ENCODE measurements at places on chromosomes 12 and 14.

DNA sequence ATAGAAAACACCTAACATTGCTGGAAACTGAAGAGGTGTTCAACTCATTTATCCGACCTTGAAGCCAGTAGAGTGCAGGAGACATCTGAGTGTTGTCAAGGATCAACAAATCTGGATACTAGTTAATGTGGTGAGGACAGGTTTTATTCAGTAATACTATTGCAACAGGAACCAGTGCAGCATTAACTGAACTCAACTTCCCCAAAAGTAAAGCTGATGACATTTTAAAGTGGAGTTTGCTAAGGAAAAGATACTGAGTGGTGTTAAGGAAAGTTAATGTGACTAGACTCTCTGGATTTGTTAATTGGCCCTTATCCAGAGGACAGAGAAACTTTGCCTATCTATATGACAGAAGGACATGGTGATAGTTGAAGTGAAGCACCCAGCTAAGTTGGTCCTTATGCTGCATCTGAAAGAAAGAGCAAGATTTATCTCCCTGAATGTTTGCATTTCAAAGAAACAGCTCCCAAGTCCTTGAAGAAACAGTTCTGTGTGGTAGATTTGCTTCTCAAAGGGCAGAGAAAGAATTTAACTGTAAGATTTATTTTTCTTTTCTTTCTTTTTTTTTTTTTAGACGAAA lies 1.2 kb upstream of the CLEC7A start:
- no peak for DNase-seq

DNA sequence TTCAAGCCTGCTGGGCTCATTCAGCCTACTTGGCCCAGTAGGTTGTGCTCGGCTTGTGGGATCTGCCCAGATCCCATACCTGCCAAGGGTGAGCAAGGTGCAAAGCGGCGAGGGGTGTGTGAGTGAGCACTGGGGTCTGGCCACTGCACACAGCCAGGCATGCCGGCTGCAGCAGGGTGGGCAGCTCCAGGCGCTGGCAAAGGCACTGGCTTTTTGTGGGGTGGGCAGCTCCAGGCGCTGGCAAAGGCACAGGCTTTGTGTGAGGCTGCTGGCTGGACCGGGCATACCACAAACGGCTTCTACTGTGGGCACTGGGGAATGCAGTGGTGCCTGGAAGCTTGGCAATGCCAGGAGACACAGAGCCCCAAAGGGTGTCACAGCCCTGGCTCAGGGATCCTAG lies 137.4 kb downstream of the SLC16A7 start:
- DNase-seq, result no peak

DNA sequence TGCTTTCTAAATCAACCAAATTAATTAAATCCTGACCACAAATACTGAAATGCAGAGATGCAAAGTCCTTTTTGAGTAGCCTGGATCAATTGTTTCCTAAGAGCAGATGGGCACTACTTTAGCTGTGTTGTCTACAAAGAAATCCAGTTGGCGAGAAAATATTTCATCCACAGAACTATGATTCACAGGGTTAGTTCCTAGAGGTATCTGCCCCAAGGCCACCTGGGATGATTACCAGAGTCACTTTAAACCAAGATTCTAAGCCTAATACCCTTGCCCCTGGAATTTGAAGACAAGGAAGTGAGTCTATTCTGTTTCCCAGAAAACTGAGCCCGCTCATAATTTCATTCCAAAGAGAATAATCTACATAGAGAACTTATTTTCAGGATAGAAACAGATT lies 198.4 kb downstream of the PPM1H start:
- DNase-seq, result no peak

DNA sequence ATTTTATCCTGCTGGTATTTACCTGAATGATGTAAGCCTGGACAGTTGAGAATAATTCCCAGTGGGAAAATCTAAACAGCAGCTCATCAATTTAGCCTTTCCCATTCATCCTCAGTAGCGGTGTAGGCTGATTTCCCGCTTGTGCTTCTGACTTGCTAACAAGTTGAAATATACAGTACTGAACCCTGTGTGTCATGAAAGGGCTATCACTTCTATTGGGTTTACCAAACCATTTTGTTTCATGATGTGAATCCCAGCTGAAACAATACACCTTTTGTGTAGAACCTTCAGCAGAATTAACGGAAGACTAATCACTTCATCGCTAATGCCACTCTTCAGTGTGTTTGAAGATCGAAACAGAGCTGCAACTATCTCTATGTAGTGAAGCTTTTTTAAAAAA lies 88.4 kb downstream of the POLR3B start:
- DNase-seq, result no peak

GRCh38 chr12:128286970-128287369 lies 20.0 kb downstream of the TMEM132C start:
- DNase-seq, result no peak

DNA sequence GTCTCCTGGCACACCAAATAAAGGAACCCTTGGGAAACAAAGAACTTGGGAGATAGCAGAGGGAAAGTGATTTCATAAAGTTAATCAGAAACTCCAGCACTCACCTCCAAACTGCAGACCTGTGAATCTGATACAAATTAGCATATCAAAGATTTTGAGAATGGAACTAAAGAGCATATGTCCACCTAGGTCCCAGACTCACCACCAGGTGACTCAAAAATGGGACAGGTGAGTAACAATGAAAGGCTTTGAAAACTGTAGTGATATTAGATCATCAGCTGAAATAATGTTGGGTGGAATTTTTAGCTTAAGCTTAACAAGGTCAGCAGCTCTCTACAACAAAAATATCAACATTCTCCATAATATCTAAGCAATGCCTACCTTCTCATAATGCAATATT lies 214.8 kb downstream of the RERGL start:
- DNase-seq, result no peak

- no peak for DNase-seq
These were observed 44.3 kb upstream of the SPTLC2 start for GRCh38 chr14:77660754-77661153.

DNA sequence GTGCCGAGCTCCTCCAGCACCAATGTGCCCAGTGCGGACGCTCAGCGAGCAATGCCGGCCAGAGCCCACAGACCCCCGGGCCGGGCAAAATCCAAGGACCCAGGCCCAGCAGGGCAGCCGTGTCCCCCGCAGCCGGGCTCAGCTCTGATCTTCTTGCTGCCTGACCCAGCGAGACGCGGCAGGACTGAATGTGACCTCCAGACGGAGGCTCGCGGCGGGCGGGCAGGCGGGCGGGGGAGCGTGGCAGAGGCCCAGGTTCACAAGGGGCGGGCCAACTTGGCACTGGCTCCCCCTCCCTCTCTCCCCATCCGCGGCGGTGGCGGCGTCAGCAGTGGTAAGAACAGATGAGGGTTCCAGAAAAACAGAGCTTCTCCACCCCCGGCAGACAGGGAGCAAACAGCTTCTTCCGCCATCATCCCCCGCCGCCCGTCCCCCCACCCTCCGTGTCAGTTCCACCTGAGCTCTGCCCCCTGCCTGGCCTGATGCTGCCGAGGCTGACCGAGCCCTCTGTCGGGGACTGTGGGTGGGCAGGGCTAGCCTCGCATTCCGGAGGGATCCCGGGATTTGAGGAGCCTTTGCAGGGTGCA lies 94.3 kb downstream of the RFLNA start:
- no peak for DNase-seq

DNA sequence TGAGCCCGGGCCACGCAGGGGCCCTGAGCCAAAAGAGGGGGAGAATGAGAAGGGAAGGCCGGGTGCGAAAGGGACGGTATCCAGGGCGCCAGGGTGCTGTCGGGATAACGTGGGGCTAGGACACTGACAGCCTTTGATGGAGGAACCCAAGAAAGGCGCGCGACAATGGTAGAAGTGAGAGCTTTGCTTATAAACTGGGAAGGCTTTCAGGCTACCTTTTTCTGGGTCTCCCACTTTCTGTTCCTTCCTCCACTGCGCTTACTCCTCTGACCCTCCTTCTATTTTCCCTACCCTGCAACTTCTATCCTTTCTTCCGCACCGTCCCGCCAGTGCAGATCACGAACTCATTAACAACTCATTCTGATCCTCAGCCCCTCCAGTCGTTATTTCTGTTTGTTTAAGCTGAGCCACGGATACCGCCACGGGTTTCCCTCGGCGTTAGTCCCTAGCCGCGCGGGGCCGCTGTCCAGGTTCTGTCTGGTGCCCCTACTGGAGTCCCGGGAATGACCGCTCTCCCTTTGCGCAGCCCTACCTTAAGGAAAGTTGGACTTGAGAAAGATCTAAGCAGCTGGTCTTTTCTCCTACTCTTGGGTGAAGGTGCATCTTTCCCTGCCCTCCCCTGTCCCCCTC lies 3.0 kb downstream of the SSTR1 start:
- DNase-seq, result no peak

DNA sequence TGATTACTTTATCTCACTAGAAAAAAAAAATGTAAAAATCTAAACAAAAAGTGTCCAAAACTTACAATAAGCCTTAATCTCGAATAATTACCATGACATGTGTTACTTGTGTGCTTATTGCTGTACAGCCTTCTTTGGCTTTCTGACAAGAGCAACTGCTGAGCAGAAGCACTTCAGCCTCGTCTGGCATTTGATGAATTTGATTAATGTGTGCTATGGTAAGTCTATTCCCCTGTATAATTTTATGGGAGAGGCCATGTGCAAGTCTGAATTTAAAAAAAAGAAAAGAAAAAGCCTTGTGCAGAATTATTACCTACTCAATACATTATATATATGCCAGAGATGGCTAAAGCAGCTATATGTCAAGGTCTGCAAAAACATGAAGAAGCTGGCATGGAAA lies 113.9 kb downstream of the AEBP2 start:
- no peak for DNase-seq

- DNase-seq, result no peak
These were observed 212.2 kb downstream of the FBXL14 start for GRCh38 chr12:1382151-1382550.

DNA sequence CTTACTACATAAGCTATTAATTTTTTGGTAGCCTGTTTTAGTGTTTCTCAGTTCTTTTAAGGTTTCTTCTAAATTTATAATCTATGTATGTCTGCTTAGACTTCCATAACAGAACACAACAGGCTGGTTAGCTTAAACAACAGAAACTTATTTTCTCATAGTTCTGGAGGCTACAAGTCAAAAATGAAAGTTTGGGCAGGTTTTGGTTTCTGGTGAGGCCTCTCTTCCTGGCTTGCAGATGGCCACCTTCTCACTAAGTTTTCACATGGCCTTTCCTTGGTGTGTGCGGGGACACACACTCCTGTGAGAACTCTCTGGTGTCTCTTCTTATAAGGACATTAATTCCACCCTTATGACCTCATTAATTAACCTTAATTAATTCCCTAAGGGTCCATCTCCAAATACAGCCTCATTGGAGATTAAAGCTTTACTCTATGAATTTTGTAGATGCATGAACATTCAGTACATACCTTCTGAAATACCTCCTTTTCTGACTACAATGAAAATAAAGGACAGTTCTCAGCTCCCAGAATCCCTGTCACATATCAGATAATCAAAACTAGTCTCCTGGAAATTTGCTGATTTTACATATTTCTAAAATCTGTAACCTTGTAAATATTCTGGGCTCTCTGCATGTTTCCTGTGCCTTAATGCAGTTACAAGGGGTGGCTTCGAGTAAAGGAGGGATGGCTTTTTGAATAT lies 23.2 kb upstream of the BMAL2 start:
- DNase-seq, result no peak

DNA sequence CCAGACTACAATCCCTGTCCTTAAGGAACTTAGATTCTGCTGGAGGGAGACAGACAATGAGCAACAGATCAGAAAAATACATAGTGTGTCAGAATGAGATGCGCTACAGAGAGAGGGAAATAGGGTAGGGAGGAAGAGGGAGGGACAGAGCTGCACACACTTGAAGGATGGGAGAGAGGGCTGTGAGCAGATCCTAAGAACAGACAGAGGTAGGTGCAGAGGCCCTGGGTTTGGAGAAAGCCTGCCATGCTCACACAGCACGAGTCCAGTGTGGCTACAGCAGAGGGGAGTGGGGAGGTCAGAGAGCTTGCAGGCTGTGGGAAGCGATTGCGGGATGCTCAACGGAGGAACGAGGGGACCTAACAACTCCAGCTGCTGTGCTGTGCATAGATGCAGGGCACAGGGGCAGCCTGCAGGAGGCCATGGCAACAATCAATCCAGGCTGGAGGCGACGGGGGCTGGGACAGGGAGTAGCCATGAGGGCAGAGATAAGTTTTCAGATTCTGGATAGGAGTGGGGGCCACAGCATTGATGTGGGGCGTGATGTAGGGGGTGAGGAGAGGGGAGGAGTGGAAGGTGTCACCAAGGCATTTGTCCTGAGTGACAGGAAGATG lies 20.7 kb downstream of the FAIM2 start:
- DNase-seq, result no peak

DNA sequence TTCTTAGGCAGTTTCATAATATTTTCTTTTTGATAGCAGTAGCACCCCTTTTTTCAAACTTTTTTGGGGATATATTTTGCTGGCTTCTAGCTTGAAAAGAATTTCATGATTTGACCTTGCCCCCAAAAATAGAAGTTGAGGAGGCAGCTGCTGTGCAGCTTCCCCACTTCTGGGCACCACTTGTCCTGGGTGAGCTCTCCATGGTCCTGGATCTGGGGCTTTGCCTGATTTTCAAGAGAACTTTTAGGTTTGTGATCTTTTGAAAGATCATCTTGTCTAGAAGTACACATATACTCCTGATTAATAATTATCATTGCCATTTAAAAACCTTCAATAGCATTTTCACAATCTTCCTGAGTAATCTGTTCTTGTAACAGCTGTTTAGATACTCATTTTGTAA lies 271.6 kb downstream of the NPAS3 start:
- DNase-seq, result no peak

DNA sequence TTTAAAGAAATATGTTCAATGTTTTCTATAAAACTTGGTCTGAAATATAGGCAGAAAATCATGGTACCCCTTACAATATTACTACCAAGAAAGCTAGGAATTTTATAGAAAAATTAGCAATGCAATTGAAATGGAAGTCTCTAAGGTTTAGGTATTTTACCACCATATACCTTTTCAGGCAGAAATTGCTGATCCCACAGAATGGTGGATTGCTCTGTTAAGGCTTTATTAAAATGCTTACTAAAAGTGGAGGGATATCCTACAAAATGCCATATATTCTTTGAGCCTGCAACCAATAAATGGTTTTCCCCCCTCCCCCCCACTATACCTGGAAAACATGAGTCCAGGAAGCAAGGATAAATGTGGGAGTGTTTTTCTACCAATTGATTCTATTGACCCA lies 718.1 kb upstream of the NOVA1 start:
- DNase-seq, result no peak

GRCh38 chr12:29131539-29131938 lies 17.5 kb upstream of the FAR2 start:
- no peak for DNase-seq

DNA sequence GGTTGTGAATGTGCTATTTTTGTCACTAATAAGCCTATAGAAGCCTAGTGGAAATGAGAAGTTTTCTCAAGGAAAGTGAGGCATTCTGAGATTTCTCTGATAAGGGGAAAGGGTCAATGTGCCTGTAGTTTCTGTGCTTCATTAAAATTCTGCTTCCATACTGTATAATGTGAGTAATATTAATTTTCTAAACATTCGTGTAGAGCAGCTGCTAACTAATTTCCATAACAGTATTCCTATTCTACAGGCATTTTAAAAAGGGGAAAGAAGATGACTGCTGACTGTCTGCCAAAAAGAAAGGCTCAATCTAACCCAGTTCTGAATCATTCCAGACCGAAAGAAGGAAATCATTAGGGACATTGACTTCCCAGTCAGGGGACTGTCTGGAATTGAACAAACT lies 293.3 kb upstream of the TMPO start:
- no peak for DNase-seq

- peak; percentile 2 for DNase-seq
These were observed 448.5 kb downstream of the TMEM121 start for GRCh38 chr14:105974902-105975301.

Measured in LoVo (cell line).